Dermis microvascular lymphatic vessel endothelial cell (primary cell): ENCODE measurements at places on chromosomes 5 and 9.

DNA sequence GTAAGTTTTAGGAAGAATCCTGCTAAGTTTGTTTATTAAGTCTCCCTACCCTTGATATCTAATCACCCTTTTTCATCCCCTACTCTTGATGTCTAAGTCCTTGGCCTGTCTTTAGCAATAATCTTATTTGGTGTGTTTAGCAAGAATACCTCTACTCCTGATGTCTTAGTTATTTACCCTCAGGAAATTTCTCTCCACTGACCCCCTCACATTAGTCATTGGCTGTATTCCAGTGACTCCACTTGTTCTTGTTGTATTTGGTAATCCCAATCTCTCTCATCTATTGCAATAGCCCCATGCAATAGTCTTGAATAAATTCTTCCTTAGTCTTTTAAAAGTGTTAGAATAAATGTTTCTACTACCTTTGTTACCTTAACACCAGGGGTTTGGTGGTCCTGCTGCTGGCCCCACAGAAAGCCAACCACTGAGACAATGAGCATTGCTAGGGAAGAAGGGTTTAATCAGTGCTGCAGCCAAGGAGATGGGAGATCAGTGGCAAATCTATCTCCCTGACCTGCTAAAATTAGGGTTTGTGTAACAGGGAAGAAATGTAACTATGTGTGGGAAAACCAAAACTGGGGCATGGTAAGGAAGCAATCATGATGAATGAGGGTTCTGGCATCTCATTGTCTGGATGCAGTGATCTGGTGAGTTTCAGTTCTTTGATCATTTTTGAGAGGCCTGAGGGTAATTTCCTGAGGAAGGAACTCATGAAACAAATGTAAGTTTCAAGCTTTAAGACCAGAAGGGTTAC is 236.4 kb upstream of the DAB2 start:
- no peak for DNase-seq

- DNase-seq, result no peak
Measured at GRCh38 chr9:3586066-3586465, 60.3 kb upstream of the RFX3 start.

DNA sequence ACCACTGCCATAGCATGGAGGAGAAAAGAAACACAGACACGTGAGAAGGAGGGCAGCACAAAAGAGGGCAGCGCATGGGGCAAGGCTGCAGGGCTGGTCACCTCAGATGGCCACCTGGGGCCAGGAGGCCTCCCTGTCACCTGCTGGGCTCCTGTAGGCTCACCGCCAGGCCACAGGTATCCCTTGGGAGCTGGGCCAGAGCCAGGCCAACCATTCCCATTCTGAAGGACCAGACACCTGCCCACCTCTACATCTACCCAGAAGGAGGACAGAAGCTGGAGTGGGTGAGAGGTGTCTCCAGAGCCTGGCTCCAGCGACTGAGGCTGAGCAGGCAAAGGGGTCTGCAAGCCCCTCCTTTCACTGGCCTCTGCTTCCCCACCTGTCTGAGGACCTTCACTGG is 103.1 kb downstream of the PAX5 start:
- no peak for DNase-seq

- no peak for DNase-seq
Measured at GRCh38 chr9:91813176-91813795, 136.7 kb downstream of the ROR2 start.

DNA sequence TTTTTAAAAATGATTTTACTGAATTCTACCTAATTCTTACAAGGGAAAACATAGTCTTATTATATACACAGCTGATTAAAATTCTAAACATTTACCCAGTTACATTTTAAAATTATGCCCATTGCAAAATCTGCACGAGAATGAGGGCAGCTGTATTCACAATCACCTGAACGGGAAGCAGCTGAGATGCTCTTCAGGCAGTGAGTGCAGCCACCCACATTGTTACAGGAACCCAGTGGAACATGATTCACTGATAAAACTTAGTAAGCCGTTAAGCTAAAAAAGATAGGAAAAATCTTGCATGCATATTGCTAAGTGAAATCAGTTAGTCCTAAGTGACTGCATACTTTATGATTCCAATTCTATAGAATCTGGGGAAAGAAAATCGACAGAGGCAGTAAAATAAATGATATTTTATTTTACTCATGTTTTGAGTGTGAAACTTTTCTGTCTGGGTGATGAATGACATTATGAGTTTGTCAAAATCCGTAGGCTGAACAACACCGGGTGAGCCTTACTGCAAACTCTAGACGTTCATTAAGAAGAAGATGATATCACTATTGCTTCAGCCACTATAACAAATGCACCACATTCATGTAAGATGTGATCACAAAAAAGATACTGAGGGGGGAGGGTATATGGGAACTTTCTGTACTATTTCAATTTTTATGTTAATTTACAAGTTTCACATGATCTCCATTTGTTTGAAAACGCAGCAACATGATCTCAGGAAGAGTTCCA is 39.1 kb upstream of the FLT4 start:
- no peak for DNase-seq

DNA sequence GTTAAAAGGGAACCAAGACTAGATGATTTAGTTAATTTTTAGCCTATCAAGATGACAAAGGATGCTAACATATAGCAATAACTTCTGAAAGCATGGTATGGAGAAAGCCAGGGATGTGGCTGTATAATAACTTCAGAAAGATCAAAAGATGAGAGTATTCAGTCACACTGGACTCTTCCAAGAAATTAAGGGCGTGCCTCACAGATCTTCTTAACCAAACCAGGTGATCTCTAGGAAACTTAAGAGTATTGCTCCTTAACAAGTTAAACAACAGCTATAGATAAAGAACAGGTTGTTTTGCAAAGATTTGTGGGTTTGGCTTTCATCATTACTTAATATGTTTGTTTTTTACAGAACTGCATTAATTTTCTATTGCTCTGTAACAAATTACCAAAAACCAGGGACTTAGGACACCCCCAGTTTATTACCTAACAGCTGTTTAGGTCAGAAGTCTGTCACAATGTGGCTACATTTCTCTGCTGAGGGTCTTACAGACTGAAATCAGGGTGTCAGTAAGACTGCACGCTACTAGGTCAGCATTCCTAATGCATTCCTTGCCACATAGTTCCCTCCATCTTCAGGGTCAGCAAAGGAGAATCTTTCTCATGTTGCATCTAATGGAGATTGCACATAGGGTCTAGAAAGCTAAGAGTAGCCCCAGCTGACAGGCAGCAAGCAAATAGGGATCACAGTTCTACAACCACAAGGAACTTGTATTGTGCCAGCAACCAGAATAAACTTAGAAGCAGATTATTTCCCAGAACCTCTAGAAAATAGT is 113.8 kb downstream of the WDR70 start:
- DNase-seq, result no peak
